Glutamatergic neuron (in vitro differentiated cells): ENCODE measurements at places on chromosomes 6 and 20. TPM values are rescaled to one million over a fixed set of nuclear protein-coding genes. Genes with fewer than 3 reads are reported as not detected.

Gene HLA-DRB5
- total RNA-seq = not detected

Gene UNC5CL
- total RNA-seq = 1.0 TPM

Gene NKAPL
- total RNA-seq = 0.69 TPM

Gene TAGAP
- total RNA-seq = not detected

Gene GGTLC1
- not detected for total RNA-seq

GRCh38 chr6:97059473-97059872 is 134.9 kb downstream of the KLHL32 start:
- no peak for DNase-seq

- no peak for DNase-seq
Measured at GRCh38 chr6:39755231-39755630, 30.0 kb upstream of the KIF6 start.

- DNase-seq = no peak
Measured at GRCh38 chr6:62971976-62972658, 239.2 kb upstream of the FKBP1C start.

GRCh38 chr6:11772109-11772825 is 6.3 kb downstream of the ADTRP start:
- DNase-seq = no peak

- peak; percentile 59 for DNase-seq
Measured at GRCh38 chr20:1274485-1275311, 8.6 kb downstream of the SNPH start.

DNA sequence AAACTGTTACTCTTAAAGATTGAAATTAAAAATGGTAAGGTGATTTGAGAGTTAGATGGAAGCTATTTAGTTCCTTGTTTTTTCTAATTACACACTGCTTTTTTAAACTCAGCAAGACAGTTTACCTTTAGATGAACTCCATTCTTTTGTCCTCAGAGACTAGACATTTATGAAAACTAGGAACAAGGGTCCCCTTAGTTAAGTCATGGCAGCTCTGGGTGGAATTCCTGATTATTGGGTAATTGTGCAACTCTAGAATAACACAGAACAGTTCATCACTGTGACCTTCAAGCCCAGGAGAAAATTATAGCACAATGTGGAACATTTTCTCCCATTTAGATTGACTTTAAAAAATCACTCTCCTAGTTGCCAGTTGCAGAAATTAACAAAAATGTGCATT is 251.7 kb downstream of the NKAIN2 start:
- DNase-seq = no peak
